DMS153 (cell line): ENCODE measurements at places on chromosomes 4 and X.

DNA sequence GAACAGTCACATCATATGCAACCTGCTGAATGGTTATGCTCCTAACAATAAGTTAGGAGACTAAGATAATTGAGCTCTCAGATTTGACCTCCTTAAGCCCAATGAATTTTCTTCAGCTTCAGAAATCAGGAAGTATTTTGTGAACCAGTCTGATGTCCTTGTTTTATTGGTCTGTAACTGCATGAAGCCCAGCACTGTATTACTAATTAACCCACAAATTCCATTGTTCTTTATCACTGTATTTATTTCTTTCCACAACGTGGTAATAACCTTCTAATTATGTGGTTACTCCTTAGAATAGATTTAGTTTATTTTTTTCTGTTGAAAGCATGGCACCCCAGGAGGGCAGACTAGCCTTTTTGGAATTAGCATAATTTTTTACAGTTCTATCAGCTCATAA lies 3.9 kb upstream of the MFAP3L start:
- no peak for DNase-seq

- no peak for DNase-seq
These were observed 29.5 kb downstream of the TFDP3 start for GRCh38 chrX:133188631-133189030.

- no peak for DNase-seq
These were observed 110.4 kb upstream of the ATXN3L start for GRCh38 chrX:13430136-13430827.

DNA sequence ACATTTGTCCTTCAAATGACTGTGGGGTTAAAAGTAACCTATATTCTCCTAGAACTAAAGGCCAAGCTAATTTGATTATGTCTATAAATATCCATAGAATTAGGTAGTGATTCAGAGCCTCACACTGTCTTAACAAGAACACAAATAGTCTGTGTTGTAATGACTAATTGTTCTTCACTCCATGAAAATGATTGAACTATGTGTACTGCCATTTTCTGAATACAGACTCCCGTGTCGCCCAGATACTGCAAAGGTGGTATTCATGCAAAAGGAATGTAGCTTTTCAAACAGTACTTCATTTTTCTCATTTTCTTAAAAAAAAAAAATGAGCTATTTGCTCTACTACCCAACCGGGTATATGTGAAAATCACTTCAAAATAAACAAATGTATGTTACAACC lies 11.3 kb upstream of the PHKA2 start:
- no peak for DNase-seq

GRCh38 chrX:50691820-50692219 lies 122.2 kb downstream of the SHROOM4 start:
- DNase-seq: peak; percentile 1

DNA sequence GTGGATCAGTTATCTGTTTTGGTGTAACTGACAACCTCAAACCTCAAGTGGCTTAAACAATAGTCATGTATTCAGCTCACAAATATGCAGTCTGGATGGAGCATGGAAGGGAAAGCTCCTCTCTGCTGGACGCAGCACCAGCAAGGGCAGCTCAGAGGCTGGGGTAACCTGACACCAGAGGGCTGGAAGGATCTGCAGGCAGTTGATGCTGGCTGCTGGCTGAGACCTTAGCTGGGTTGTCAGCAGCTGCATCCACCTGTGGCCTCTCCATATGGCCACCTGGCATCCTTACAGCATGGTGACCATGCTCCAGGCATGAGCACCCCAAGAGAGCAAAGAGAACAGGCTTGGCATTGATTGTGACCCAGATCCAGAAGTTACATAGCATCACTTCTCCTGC lies 46.7 kb downstream of the ENPP6 start:
- DNase-seq: peak; percentile 52

GRCh38 chr4:103634236-103634635 lies 85.5 kb downstream of the TACR3 start:
- DNase-seq: no peak

- no peak for DNase-seq
These were observed 5.7 kb downstream of the ARL13A start for GRCh38 chrX:100975212-100975611.

DNA sequence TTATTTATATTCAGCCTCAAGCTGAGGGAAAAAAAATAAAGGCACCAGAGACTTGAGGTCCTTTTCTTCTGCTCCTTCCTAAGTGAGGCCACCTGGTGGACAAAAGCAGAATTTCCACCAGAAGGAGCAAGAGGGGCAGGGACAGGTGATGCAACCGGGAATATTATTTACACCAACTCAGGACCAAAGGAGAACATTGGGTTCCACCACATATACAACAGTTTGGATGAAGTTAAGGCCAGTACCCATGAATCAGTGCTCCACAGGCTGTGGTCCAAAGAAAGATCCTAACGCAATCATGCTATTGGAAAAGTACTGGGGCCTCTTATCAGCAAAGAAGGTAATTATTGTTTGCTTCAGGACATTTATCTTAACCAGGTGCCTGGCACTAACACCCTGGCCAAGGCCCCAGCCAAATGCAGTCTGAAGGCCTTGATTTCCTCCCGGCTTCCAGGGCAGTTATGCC lies 57.4 kb downstream of the TSC22D3 start:
- DNase-seq: no peak

DNA sequence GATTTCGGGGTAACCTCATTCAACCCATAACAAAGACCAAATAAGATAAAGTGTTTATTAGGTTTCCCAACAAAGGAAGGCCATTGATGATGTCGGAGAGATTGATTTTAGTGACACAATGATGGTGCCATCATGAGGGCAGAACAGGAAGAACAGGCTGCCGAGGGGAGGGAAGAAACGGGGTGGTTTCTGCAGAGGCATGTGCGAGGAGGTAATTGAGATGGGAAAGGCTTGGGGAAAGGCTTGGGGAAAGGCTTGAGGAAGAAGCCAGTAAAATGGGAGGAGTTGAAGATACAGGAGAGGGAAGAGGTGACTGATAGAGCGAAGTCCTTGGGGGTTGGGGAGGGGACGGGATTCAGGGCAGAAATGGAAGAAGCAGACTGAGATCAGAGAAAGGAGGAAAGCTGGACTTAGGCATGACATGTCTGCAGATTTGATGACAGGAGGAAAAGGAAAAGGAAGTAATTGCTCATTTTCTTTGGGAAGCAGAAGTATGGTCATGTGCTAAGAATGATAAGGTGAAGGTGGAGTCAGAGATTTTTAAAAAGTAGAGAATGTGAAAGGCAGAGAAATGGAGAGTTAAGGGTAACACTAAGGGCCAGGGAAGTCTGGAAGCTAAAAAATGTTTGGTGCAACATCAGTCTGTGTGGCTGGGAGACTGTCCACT lies 6.0 kb downstream of the HPSE start:
- DNase-seq: no peak

DNA sequence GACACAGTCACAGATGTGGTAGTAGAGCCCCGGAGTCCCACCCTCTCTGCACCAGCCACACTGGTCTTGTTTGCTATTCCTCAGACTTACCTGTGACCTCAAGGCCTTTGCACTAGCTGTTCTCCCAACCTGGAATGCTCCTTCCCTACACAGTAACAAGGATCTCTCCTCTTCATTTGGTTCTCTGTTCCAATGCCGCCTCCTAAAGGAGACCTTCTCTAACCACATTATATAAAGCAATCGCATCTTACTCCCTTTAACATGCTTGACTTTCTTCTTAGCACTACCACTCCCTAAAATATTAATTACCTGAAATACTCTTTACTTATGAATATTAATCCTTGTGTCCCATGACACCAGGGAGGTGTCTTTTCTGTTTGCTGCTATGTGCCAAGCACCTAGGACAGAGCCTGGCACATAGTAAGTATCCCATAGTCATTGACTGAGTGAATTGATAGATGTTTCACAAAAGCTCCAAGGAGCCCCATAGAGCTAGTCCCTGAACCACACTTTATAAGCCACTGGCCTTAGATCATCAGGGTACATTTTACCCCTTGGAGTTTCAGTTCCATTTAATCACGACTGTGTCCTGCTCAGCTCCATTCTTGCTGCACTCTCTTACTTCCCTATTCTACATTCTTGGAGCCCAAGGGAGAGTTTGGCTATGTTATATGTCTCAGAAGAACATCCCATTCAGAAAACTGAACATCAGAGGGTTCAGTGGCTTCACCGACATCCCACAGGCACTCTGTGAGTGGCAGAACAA lies 312.7 kb downstream of the RAB28 start:
- no peak for DNase-seq

DNA sequence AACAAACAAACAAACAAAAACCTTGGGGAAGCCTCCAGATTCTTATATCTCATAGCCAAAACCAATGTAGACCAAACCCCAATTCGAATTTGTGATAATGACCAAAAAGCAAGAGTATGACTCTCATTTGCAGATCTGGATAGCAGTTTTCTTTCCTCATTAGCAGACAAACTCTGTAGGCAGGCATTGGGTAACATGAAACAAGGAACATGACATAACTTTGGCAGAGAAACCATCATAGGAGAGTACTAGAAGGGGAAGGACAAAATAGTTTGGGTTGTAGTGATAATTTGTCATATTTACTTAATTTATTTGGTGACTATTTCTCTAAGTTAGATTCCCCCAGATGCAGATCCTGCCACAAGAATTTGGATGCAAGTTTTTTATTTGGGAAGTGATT lies 187.8 kb downstream of the MID1IP1 start:
- DNase-seq: no peak

GRCh38 chrX:64338296-64338695 lies 57.0 kb downstream of the MTMR8 start:
- no peak for DNase-seq

DNA sequence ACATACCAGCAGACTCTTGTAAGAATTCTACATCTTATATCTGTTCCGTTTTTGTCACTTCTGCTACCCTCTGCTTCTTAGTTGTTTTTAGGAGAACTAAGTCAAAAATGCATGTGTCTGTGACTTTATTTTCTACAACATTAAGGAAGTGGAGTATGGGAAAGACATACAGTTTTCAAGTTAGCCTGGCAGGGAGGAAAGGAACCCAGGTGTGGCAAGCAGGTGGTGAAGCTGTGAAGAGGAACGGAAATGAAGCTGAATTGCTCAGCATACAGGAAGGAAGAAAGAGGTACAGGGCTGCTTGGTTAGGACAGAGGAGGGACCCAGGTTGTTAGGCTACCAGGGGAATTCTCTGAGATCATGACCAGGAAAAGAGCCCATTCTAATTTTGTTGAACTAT lies 9.4 kb downstream of the GPRIN3 start:
- DNase-seq: no peak

GRCh38 chr4:85050736-85051135 lies 84.2 kb upstream of the WDFY3 start:
- peak; percentile 24 for DNase-seq

- DNase-seq: no peak
These were observed 20.3 kb upstream of the LSM6 start for GRCh38 chr4:146155152-146155724.

GRCh38 chr4:118942465-118942864 lies 53.8 kb downstream of the SYNPO2 start:
- peak; percentile 65 for DNase-seq

DNA sequence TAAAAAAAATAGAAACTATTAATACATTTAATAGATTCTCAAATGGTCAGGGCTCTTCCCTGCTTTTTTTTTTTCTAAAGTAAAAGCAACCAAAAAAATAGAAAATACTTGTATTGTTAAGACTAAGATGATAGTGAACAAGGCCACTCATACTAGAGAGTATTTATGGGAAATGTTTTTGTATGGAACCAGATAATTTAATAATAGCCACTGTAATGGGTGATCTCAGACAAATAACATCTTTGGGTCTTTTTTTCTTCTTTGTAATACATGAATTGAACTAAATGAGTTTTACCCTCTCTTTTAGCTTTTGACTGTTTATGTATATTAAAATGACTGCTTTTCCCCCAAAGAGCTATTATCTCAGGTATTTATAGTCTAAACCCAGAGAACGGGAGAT lies 92.1 kb upstream of the ELOVL6 start:
- no peak for DNase-seq

DNA sequence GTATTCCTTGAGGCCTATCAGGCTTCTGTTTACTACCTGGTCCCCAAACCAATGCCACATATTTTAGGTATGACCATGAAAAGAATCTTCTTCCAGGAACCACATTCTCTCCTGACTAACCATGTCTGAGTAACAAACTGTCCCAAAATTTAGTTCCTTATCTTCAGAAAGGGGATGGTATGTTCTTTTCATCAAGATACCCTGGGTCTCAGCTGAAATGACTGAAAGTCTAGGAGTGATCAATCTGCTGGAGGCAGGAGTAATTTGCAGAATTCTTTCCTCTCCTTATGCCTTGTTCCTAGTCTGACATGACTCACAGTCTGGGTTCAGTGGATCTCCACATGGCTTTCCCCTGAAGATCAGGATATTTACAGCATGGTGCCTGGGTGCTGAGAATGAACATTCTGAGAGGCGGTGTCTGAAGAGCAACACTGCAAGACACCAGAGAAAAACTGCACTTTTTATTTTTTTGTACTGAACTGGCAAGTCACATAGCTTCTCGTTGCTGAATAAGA lies 665.5 kb downstream of the TLL1 start:
- DNase-seq: no peak
